Inflammatory macrophage treated with lipopolysaccharide for 4 hours (primary cell): ENCODE measurements at places on chromosomes 2 and 18.

GRCh38 chr2:241788135-241788534, 11.5 kb downstream of the GAL3ST2 start:
- no peak for DNase-seq

- no peak for DNase-seq
Measured at GRCh38 chr2:174227748-174228147, 20.6 kb downstream of the OLA1 start.

DNA sequence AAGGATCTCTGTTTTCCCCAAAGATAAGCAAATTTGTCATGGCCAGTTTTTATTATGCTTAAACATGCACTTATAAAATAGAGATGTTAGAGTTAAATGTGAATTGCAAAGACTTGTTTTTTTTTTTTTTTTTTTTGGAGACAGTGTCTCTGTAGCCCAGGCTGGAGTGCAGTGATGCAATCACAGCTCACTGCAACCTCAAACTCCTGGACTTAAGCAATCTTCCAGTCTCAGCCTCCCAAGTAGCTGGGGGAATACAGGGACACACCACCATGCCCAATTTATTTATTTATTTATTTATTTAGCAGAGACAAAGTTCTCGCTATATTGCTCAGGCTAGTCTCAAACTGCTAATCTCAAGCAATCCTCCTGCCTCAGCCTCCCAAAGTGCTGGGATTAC, 15.1 kb downstream of the PHOSPHO2 start:
- DNase-seq: no peak

DNA sequence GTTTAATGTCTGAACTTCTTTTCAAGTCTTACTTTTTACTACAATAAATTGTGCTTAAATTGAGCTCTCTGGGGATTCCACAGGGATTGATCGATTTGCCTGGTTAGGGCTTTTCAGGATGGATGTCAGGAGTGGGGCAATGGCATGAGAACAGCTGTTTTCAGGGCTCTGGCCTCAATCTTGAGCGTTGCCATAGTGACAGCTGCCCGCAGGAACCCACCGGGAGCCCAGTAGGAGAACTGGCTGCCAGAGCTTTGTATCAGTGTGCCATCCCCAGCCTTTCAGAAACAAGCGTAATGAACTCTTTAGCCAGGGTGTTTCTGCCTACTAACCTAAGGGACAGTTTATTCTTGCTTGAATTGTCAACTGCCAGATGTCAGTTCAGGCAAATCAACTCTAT, 93.5 kb downstream of the GALNT3 start:
- no peak for DNase-seq

DNA sequence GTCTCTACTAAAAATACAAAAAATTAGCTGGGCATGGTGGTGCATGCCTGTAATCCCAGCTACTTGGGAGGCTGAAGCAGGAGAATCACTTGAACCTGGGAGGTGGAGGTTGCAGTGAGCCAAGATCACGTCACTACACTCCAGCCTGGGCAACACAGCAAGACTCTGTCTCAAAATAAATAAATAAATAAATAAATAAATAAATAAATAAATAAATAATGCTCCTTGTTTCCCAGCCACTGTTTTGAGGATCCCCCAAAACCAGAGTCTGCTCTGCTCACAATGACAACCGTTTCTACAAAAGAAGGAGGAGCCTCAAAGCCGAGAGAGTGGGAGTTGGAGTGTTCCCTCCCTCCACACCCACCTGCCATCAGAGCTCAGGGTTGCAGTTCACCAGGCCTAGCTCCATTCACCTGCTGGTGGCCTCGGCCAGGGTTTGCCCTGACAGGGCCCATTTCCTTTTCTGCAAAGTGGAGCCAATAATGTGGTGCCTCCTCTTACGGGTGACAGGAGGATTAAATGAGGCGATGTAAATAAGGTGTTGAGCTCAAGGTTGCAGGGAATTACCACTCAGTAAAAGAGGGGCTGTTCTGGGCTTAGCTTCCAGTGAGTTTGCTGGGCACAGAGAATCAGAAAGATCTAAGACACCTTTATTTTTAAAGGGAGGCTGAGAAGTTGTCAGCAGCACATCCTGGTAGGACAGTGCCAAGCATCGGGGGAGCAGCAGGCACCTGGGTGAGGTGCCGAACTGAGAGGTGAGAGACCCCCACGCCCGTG, 25.5 kb downstream of the CRACDL start:
- DNase-seq: no peak

GRCh38 chr2:133740500-133740899, 172.2 kb upstream of the NCKAP5 start:
- no peak for DNase-seq

- DNase-seq: no peak
Measured at GRCh38 chr2:164922134-164922533, 33.2 kb downstream of the SLC38A11 start.
